CD4-positive, alpha-beta T cell (primary cell): ENCODE measurements at places on chromosomes 16 and 17.
A peak's percentile ranks its signal among the peaks of the same experiment; 100 is the strongest.

GRCh38 chr17:49757151-49757777 is 6.7 kb downstream of the FAM117A start:
- DNase-seq, result no peak

DNA sequence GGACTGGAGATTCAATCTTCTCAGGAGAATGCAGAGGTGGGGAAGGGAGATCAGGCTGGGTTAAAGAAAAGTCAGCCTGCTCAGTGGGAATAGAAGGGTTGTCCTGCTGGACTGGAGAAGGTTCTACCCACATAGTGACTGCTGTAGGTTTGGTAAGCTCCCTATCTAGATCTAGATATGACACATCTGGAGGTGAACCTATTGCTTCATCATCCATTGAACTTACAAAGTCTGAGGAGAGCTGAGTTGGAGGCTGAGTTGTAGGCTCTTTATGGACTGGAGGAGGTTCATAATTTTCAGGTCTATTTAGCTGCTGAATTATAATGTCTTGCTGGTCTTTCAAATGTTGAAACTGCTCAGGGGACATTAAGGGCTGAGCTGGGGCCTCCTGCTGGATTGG is 46.0 kb upstream of the NF1 start:
- DNase-seq, result no peak

DNA sequence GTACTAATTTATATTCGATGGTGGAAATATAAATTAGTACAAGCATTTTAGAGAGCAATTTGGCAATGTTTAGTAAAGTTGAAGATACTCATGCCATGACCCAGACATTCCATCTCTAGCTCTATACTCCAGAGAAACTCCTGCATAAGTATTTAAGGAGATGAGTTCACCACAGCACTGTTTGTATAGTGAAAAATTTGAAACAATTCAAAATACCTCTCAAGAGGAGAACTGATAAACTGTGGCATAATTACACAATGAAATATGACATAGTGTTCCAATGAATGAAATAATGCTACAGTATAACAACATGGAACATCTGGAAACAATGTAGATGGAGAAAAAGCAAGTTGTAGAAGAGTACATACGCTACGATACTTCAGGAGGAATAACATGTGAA is 48.6 kb upstream of the IRX3 start:
- DNase-seq, result no peak

DNA sequence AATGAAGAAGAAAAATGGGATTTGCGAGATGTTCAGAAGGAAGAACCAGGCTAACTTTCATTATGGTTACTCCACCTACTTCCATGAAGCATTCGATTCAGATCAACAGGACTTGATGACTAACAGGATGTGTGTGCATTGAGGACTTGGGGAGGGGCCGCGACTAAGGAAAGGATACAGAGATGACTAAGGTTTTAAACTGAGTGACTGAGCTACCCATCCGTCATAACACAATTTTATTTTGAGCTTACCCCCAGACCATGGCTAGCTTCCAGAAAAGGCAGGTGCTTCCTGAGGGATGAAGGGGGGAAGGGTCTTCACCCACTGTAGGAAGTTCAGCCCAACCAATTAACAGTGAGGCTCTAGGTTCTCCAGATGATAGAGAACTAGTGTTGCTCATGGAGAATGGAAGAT is 2.5 kb upstream of the CDYL2 start:
- peak; percentile 46 for DNase-seq

DNA sequence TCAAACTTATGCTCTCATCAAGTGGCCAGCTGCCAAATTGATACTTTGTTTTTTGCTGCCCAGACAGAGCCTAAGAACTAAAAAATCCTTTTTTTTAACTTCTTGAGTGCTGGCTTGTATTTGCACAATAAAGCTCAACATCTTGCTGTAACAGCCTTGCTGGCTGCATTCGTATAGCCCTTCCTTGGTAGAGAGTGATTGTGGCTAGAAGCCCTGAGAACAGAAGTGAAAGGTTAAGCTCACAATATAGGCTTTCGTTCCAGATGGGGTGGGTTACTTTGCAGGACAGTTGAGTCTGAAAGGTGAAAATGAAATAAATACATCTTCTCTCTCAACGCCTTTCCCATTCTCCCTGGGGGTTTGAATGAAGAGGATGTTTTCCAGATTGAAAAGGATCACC is 278.8 kb downstream of the HS3ST3B1 start:
- DNase-seq, result no peak

GRCh38 chr16:4327386-4328045 is 11.6 kb downstream of the GLIS2 start:
- DNase-seq, result no peak

DNA sequence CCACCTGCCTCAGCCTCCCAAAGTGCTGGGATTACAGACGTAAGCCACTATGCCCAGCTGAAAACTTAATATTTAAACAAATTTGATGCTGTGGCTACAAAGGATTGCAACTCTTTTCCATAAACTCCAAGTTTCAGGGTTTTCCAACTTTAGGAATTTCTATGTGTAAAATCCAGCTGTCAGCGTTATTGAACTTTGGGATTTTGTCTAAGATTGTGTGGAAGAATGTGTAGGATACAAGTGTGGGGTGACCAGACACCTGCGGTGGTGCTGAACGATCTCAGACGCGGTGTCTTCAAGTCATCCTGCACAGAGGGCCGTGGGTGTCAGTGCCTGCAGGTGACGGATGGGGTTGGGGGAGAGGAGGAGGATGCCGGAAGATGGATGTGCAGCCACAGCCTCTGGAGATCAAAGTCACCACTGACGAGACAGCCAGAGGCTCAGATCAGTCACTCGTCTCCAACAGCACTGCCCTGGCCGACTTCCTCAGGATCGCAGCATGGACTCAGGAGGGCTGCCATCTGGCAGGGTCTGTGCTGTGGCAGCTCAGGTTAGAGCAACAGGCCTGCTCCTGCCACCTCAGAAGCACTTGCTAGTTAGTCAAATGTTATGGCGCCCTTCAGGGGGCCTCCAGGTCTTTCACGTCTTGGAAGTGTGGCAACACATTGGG is 13.0 kb downstream of the ACSF3 start:
- DNase-seq, result no peak

DNA sequence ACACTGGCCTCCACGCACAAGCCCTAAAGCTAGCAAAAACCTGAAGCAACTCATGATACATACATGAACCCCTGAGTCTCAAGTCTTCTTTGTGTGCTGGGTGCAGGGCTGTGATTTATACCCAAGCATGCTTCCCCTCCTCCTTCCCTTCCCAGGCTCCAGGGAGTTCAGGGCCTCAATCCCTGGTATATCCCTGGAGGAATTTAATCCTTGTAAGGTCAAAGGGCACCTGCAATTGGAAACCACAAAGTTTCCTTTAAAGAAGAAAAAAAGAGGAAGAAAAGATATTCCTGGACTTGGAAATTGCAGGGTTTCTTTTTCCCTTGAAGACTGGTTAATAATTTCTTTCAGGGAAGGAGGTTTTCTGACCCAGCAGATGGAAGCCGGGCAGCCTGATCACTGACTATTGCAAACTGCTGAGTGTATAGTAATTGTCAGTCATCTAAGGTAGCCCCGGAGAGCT is 182.3 kb downstream of the AATF start:
- no peak for DNase-seq

- DNase-seq, result no peak
Observed at GRCh38 chr16:79473456-79473855, 127.1 kb downstream of the MAF start.

DNA sequence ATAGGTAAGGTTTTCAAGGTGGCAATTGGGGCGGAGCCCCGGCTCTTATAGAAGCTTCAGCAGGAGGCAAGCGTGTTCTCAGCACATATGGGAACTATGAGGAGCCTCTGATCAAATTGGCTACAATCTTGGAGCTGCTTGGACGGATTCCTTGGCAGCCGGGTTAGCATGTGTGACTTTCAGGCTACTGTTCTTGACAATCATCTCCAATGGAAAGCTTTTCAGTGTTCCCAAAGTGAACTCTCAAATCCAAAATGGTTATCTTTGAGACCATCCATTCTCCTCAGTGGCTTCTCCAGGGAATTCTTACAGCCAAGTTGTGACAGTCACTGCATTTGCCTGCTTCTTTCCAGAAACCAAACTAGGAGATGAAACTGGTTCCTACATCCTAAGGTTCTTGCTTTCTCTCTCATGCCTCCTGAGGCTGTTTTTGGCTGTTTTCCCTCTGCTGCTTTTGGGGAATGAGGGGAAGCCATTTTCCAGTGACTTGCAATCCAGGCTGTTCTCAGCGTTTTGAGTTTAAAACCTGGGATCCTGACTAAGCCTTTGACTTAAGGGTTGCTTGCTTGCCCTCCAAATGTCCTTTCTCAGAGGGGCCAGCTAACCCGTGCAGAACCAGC is 10.9 kb downstream of the HAS3 start:
- no peak for DNase-seq

GRCh38 chr16:12637002-12637401 is 166.7 kb downstream of the CPPED1 start:
- DNase-seq, result no peak

DNA sequence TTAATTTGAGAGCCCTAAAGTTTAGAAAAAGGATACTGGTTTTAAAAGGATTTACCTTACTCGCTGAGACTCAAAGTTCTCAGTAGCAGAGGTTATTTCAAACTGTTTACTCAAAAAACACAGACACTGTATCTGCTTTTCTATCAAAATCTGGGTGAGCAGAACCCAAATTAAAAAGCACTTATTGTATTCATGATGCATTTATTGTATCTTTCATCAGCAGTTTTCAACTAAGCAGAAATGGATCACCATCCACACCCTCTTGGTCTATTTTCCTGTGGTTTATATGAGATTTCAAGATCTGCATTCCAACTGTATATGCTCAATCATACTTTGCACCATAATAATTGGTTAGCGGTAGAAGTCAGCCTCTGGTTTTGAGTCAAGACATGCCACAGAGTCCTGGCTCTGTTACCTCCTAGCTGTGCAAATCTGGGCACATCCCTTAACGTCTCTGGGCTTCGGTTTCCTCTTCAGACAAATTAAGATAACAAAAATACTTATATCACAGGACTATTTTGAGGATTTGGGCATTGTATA is 109.5 kb downstream of the ASIC2 start:
- DNase-seq, result no peak

DNA sequence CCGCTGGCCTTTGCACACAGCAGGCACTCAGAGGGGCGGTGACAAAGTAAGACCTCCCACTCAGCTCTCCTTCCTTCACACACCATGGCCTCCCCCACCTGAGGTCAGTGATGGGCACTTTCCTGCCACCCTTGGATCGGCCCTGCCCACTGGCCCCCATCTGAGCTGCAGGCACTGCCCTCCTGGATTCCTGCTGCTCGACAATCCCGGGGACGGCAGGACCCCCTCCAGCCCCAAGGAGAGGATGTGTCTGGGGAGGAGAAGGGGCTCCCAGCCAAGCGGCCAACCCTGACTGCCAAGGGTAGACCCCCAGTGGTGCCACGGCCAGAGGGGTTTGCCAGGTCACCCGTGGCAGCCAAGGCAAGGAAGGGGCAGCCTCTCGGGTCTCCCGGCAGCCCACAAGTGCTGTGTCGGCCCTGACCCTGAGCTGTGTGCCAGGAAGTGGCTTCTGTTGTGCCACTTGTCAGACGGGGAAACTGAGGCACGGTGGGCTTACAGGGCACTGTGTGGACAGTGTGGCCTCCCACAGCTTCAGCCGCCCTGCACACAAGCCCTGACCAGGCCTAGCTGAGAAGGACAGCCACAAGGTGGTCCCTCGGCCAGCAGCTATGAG is 22.7 kb downstream of the PIEZO1 start:
- DNase-seq, result no peak

- DNase-seq, result no peak
Observed at GRCh38 chr16:53612003-53612402, 91.7 kb downstream of the RPGRIP1L start.

DNA sequence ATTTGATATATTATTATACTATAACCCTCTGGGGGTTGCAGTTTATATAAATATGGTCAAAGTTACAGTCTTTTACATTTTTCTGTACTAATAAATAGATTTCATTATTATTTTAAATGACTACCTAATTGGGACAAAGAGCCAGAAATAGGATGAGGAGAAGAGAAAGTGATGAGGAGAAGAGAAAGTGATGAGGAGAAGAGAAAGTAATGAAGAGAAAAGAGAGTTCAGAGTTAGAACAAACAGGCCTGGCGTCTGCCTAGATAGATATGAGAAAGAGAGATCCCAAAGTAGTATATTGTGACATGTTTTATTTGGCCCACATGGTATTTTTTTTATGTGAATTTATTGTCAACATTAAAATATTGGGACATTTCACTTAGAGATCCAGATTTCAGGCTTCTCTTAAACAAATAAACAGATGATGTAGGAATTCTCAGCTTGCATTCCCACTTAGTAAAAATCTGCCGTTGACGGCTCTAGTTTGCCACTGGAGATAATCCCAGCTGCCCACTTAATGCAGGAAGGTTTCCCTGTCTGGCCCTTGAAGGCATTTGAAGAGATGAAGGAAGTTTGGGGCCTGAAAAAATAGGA is 210.7 kb downstream of the STX8 start:
- DNase-seq, result no peak

DNA sequence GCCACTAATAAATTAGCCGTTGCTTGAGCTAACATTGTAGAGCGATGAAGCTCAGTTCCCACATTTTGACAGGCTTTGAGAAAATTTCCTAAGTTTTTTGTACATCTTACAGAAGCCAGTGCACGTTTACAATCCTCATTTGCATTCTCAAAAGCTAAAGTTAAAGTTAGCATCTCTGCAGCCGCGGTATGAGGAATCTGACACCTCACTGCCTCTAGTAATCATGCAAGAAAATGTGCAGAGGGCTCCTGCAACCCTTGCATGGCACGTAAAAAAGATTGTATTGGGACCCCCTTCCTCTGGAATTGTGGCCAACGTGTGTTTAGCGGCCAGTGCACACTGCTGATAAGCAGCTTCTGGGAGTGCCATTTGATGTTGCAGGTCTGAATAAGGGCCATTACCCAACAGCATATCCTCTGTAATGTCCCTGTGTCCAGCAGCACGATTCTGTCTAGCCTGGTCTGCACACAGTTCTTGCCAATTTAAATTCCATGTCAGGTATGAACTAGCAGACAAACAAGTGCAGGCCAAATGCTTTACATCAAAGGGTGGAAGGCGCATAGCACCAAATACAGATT is 12.4 kb upstream of the ZNF689 start:
- DNase-seq, result no peak

DNA sequence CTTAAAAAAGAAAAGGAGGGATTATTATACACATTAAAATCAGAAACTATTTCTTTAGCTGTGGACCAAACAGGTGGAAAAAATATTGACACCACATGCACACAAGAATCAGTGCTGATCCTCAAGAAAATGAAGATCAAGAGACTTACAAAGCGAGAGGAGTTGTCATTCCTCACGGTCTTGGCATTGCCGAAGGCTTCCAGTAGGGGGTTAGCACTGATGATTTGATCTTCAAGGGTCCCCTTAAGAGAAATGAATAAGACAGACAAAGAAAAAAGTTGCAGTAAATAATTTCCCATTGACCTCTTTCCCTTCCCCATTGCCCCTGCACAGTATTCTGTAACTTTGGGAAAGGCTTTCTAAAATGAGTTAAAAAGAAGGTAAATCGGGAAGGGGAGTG is 6.0 kb downstream of the MYH4 start:
- no peak for DNase-seq

DNA sequence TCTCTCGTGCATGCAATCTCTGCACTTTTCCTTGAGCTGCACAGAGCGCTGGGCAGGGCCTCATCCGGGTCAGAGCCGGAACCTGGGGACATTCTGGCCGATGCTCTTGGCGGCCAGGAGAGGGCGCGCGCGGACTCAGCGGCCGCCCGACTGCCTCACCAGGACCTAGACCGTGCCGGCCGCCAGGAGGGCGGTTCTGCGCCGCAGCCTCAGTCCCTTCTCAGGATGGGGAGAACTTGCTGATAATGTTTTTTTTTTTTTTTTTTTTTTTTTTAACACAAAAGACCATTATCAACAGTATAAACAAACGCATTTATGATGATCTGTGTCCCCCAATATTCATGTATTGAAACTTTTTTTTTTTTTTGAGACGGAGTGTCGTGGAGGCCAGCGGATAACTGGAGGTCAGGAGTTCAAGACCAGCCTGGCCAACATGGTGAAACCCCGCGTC is 8.1 kb upstream of the FLYWCH2 start:
- peak; percentile 55 for DNase-seq
